ENCODE measurements at places on chromosomes 2 and 18.

DNA sequence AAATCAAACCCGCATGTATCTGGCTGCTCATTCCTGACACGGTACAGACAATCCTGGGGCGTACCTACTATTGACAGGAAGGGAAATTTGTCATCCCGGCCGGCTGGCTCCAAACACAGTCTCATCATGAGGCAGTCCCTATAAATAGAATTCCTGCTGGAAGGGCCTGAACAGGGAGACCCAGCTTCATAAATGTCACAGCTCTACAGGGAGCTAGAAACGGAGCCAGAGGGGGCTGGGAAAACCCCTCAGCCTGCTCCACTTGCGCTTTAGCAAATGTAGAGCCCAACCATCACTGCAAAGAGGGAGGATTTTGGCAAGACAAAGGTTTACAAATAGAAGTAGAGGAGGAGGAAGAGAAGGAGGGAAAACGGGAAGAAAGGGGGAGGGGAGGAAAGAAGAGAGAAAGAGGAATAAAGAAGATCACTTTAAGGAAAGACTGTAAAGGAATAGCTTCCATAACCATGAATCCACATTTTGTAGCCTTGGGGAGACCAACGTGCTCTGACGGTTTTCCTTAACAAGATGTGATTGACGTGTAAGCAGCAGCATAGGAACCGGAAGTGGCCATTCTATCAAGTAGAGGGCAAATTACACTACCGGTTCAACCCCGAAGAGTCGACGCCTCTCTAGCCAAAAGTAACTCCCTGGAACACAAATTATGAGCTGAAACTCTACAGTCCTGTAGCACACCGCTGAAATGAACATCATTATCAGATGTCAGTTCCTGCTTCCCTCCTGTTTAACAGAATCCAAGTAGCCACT is 56.8 kb upstream of the TTN start:
- no peak for DNase-seq

- peak; percentile 53 for DNase-seq
Observed at GRCh38 chr18:58953627-58954026, 89.0 kb downstream of the ZNF532 start.

GRCh38 chr2:79511320-79511951 is 1.4 kb upstream of the CTNNA2 start:
- no peak for DNase-seq

- DNase-seq: no peak
Observed at GRCh38 chr2:114857196-114857595, 414.8 kb downstream of the DPP10 start.

- no peak for DNase-seq
Observed at GRCh38 chr18:23332356-23332755, 120.7 kb upstream of the RIOK3 start.

GRCh38 chr2:128488434-128488833 is 169.8 kb upstream of the HS6ST1 start:
- DNase-seq: no peak

DNA sequence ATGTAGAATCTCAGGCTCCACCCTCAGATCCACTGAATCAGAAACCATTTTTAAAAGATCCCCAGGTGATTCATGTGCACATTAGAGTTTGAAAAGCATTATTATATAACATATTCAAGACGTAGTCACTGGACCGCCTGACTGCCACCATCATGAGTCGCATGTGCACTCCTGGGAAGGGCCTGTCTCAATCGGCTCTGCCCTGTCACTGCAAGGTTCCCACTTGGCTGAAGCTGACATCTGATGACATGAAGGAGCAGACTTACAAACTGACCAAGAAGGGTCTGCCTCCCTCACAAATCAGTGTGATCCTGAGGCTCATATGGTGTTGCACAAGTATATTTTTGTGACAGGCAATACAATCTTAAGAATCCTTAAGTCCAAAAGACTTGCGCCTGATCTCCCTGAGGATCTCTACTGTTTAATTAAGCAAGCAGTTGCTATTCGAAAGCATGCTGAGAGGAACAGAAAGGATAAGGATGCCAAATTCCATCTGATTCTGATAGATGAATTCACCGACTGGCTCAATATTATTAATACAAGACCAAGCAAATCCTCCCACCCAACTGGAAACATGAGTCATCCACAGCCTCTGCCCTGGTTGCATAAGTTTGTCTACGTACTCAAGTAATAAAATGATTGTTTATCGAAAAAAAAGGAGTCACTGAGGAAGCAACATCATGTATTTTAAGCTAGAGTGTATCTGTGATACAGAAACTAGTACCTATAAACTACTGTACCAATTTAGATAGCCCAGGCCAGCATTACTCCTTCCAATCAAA is 26.2 kb downstream of the ATAD2B start:
- DNase-seq: peak; percentile 26

DNA sequence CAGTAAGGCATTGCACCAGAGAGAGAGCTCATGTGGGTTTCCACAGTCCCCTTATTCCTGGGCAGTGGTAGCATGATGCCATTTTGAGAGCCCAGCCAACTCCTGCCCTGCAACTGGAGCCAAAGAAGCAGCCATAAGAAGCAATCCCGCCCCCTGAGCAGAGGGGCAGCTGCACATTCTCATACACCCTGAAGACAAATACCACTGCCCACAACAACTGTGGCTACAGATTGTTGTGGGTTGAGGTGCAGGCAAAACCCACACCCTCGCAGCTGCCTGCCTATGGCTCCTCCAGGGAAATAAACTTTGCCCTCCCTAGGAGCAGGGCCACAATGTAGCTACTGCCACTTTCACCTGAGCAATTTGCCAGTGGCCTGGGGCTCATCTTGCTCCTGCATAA is 219.4 kb upstream of the NRXN1 start:
- DNase-seq: no peak

- peak; percentile 90 for DNase-seq
Observed at GRCh38 chr2:63050334-63051041, at the start of gene OTX1. Gene OTX1, plus strand, starts transcription at chr2:63050830. Its CDS starts 2,161 bp downstream, at chr2:63052991.

DNA sequence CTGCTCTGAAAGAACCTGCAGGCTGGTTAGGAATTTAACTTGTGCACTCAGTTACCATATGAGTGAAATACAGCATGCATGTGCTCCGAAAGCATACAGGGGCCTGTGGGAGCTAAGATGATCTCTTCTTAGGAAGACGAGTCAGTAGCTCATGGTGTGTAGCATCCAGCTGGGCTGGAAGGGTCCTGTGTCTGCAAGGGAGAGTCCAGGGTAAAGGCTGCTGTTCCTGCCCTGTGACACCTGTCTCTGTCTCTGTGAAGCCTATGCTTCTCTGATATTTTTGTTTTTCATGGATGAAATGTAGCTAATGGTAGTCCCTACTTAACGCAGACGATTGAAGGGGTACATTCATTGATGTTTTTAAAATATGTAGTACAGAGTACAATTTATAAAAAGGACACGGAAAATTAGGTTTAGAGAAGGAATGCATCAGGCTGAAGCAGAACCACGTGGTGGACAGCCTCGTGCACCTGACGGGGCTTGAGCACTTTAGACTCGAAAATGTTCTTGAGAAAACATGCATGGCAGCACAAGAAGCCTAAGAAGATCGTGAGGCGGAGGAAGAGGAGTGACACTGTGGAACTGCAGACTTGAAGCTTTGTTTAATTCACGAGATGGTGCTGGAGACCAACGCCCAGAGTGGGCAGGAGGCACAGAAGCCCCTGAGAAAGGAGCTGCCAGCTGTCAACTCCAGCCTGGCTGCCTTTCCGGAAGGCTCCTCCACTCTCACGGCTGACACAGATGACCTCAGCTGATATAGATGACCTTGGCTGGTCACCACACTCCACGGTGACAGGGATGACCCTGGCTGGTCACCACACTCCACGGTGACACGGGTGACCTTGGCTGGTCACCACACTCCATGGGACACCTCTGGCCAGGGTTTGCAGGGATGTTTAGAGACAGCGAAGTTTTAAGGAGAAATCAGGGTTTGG is 110.6 kb downstream of the TMEM18 start:
- no peak for DNase-seq

All from D341Med (cell line).